Urothelium cell line (cell line): ENCODE measurements at places on chromosomes 16 and 17.
A peak's percentile ranks its signal among the peaks of the same experiment; 100 is the strongest.

DNA sequence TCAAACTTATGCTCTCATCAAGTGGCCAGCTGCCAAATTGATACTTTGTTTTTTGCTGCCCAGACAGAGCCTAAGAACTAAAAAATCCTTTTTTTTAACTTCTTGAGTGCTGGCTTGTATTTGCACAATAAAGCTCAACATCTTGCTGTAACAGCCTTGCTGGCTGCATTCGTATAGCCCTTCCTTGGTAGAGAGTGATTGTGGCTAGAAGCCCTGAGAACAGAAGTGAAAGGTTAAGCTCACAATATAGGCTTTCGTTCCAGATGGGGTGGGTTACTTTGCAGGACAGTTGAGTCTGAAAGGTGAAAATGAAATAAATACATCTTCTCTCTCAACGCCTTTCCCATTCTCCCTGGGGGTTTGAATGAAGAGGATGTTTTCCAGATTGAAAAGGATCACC is 278.8 kb downstream of the HS3ST3B1 start:
- no peak for DNase-seq

DNA sequence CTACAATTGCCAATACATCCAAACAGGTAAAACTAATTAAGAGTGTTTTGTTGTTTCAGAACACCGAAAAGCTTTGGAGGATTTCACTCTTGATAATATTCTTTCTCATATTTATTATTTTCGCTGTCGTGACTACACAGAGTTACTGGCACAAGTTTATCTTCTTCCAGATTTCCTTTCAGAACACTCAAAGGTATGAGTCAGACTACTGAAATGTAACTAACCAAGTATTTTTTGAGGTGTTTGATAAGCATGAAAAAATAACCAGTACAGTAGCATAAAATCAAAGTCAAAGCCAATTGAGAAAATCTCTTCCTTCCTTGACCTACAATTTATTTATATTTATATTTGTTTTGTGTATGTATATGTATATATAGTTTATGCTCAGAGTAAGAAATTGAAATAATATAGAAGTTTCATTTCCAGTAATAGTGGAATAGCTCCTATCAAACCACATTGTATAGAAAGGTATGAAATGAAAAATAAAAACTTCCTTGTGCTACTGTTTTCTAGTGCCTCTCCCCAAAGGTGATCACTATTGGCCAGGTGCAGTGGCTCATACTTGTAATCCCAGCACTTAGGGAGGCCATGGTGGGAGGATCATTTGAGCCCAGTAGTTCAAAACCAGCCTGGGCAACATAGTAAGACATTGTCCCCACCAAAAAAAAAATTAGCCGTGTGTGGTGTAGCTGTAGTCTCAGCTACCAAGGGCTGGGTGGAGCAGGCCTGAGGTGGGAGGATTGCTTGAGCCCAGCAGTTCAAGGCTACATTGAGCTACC is 10.9 kb downstream of the RAD51C start:
- DNase-seq: no peak

- no peak for DNase-seq
Observed at GRCh38 chr17:72462407-72462806, 341.6 kb downstream of the SOX9 start.

GRCh38 chr17:15351925-15352324 is 10.5 kb upstream of the TEKT3 start:
- DNase-seq: peak; percentile 36
